Progenitor cell of endocrine pancreas (in vitro differentiated cells): ENCODE measurements at places on chromosomes 16 and 17.

DNA sequence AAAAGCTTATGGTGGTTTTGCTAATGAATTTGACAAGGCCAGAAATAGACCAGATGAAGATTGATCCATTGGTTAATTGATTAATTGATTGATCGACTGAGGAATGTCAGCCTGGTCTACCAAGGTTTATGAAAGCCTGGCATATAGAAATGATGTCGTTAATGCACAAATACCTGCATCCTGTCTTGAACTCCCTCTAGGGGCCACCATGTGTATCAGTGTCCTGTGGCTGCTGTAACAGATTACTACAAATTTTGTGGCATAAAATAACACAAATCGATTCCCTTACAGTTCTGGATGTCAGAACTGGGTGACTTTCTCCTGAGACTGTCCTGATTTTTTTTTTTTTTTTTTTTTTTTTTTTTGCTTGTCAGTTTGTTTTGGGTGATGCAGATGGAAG lies 553.2 kb downstream of the MAF start:
- DNase-seq, result no peak

DNA sequence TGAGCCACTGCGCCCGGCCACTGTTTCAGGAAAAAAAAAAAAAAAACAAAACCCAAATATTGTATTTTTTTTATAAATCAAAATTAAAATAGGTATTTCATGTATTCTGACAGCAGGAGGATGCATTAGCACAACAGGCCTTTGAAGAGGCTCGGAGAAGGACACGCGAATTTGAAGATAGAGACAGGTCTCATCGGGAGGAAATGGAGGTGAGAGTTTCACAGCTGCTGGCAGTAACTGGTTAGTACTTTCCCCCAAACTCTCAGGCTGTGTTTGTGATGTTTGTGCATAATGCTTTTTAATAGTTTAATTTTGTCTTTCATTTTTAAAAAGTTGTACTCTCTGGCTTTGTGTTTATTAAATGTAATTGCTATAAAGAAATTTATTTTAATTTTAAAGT lies 27.6 kb upstream of the PHAF1 start:
- DNase-seq, result no peak

DNA sequence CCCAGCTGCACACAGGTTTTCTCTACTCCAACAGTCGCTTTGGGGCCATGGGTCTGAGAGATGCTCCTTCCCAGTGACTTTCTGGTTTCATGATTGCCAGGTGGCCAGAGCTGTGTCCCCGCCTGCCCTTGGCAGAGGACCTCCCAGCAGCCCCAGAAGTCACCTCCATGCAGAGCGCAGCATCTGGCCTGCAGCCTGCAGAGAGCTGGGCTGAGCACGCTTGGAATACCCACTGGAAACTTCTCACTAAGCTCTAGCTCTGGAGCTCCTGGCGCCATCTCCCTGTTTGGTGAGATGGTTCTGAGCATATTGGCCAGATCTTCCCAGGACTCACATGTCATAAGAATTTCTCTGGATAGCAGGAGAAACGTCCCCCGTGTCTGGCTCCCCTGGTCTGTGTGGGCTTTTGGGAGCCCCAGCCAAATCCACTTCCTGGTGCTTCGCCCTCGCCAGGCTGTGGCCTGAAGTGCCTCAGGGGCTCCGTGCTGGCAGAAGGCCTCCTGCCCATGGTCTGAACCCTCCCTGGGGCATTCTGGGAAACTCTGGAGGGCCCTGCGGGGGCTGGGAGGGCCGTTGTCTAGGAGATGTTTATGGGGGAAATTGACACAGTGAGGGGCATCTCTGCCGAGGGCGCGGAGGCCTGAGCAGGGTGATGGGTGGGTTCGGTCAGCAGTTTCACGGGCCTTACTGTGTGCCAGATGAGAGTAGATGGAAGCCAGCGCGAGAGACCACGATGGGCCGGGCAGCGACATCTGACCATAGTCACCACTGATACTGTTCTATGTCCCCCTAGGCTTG lies 73.2 kb upstream of the CIBAR2 start:
- no peak for DNase-seq

GRCh38 chr16:23836078-23836403 lies 258 bp downstream of the PRKCB start:
- DNase-seq, result no peak

DNA sequence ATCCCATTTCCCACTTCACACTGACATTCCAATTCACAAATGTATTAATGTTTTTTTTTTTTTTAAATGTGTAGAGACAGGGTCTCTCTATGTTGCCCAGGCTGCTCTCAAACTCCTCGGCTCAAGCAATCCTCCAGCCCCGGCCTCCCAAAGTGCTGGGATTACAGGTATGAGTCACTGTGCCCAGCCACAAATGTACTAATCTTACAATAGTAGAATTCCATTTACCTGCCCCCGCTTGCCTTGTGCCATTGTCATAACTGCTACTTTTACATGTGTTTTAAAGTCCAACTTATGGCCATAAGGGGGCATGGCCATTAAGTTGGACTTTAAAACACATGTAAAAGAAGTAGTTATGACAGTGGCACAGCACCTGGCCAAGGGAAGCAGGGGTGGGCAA lies 4.6 kb downstream of the MMP28 start:
- no peak for DNase-seq

- DNase-seq, result no peak
Measured at GRCh38 chr17:18037486-18037885, 1.5 kb downstream of the ATPAF2 start.

DNA sequence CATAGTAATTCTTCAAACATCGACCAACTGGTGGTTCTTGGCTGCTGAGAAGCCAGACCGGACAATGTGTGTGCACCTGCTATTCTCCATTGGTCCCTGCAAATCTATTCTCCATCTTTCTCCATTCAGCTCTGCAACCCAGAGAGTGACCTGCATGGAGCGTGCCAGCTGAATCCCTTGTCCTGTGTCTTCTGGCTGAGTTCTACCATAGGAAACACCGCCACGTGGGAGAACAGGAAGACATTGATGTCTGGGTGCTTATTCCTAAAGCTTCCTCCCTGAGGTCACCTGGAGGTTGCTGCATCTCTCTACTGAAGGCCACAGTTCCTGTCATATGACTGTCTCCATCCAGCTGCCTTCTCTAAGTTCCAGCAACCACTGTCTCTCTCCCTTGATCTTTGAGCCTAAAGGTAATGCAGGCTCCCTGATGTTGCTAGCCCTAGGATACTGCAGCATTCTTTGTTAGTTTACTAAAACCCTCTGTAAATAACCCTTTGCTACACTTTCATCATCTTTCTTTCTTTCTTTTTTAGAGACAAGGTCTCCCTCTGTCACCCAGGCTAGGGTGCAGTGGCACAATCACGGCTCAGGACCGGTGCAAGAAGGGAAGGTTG lies 10.6 kb upstream of the SMG1 start:
- no peak for DNase-seq
